Testis (tissue), 5 donors: ENCODE measurements at places on chromosomes 1 and 21.

- DNase-seq, result no peak
These were observed 26.5 kb downstream of the CD247 start for GRCh38 chr1:167491586-167492461.

DNA sequence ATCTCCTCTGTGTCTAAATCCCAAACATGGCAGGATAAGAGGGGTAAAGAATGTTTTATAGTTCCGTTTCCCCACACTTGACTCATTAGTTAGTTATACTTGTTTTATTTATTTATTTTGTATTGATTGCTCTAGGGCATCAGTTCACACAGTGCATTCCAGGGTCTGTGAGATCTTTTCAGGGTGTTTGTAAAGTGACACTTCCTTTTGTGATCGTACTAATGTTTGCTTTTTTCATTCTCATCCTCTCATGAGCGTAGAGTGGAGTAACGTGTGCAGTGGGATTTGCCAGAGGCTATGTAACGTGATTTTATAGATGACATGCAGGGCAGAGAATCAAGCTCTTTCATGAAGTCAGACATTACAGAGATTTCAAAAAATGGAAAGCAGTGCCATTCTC lies 103.2 kb downstream of the SCCPDH start:
- no peak for DNase-seq

DNA sequence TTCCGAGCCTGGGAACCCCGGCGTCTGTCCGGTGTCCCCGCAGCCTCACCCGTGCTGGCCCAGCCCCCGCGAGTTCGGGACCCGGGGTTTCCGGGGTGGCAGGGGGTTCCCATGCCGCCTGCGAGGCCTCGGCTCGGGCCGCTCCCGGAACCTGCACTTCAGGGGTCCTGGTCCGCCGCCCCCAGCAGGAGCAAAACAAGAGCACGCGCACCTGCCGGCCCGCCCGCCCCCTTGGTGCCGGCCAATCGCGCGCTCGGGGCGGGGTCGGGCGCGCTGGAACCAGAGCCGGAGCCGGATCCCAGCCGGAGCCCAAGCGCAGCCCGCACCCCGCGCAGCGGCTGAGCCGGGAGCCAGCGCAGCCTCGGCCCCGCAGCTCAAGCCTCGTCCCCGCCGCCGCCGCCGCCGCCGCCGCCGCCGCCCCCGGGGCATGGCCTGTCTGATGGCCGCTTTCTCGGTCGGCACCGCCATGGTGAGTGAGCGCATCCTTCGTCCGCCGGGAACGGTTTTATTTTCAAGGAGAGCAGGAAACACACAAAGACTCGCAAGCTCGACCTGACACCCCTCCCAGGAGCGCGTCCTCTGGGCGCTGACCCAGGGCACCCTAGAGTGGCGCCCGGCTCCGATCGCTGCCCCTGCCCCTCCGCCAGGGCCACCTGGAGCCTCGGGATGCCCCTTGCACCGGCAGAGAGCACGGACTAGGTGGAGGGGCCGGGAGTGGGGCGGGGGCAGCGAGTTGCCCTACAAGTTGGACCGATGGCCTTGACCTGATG lies at the start of gene ABCG1:
TSS of gene ABCG1 (plus strand) at position 305 of the 770 bp plus-strand sequence. CDS start at position 428, 123 bp downstream.
- DNase-seq, result peak; percentile 40

- no peak for DNase-seq
These were observed 67.1 kb upstream of the GCLM start for GRCh38 chr1:93976291-93976690.

DNA sequence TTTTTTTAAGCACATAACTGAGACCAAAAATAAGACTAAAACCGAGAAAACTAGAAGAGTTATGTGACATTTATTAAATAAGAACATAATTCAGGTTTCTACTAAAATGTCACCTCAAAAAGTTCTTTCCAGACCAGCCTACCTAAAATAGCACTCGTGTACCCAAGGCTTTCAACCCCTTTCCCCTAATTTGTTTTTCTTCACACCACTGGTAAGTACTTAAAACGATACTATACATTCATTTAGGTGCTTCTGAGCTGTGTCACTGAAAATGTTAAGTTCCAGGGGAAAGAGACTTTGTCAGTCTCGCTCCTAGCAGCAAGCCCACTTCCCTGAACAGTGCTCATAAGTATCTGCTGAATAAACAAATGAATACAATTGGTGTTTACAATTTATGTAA lies 6.8 kb downstream of the RRAGC start:
- DNase-seq, result no peak

- DNase-seq, result no peak
These were observed 2.6 kb downstream of the MTF2 start for GRCh38 chr1:93081716-93082115.

DNA sequence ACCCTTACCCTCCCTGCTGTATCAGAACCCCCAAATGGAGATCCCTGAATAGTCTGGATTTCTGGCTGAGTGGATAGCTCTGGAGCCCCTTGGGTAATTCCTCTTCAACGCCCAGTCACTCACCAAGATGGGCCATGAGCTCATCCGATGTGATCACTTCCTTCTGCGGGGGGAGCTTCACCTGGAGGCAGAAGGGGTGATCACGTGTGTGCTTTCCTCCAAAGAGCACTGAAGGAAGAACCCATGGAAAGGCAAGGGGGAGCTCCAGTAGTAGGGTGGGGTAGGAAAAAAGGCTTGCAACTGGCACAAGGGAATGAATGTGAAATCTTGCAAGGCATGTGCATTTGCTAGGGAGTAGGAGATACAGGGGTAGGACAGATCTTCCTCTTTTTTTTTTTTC lies 5.1 kb downstream of the MINDY1 start:
- peak; percentile 45 for DNase-seq

GRCh38 chr1:17434016-17434415 lies 5.5 kb downstream of the RCC2 start:
- no peak for DNase-seq

GRCh38 chr1:53511933-53512806 lies 53.0 kb downstream of the DMRTB1 start:
- no peak for DNase-seq

GRCh38 chr1:198915327-198916231 lies 276.7 kb downstream of the PTPRC start:
- no peak for DNase-seq

DNA sequence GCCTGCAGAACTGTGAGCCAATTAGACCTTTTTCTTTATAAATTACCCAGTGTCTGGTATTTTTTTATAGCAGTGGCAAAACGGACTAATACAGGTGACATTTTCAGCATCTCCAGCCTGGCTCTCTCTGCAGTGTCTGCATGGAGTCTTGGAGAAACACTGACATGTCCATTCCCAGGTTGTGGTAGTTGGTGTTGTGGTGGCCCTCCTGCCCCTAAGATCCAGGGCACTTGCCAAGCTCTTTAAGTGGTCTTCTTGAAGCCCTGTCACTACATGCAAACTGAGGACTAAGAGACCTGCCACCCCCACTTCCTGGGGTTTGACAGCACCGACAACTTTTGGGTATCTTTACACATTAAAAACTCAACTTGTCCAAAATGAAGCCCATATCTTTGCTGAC lies 419.4 kb downstream of the NPHP4 start:
- no peak for DNase-seq

DNA sequence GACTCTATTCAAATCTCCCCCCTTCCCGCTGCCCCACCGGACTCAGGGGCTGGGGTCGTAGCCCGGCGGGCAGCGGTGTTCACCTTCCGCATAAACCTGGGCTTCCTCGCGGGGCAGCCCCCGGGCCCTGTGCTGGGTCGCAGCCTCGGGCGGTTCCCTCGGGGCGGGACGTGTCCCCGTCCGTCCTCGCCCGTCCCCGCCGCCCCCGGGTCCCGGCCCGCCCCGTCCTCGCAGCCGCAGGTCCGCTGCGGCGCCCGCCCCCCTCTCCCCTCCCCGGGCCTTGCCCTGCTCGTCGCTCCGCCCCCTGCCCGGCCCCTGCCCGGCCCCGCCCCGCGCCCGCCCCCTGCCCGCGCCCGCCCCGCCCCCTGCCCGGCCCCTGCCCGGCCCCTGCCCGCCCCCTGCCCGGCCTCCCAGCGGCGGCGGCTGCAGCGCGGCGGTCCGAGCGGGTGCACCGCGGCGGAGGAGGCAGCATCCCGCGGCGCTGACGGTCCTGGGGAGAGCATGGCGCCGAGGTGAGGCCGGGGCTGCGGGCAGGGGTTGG lies at the start of gene COL18A1:
TSS of gene COL18A1 (plus strand) at position 436 of the 541 bp plus-strand sequence. CDS start at position 502, 66 bp downstream.
- DNase-seq, result peak; percentile 60

- DNase-seq, result peak; percentile 24
These were observed 67.9 kb downstream of the PHACTR4 start for GRCh38 chr1:28437264-28437923.

DNA sequence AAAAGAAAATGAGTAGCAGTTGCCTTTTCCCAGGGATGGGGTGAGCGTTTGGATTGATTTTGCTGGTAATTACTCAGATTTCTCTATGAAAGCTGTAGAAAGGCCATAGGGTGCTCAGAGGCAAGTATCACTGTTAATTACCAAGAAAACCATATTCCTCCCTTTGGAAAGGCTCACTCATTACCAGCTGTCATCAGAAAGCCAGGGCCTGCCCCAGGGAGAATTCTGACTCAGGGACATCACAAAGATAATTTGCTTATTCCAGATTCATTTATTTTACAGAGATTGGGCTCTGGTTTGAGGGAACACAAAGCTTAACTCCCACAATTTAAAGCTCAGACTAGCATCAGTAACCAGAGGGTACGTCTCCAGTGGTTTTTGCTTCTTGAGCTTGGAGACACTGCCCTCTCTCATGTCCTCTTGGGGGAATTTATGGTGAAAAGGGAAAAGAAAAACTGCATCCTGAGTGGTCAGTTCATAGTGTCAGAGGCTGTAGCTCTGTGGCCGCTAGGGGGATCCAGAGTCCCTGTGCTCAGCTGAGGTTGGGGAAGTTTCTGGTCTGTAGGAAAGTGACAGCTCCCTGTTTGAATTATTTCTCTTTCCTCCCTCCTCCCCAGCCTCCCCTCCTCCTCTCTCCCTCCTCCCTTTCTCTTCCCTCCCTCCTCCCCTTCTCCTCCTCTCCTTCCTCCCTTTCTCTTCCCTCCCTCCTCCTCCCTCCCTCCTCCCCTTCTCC lies 204.3 kb downstream of the KCNJ6 start:
- peak; percentile 80 for DNase-seq

DNA sequence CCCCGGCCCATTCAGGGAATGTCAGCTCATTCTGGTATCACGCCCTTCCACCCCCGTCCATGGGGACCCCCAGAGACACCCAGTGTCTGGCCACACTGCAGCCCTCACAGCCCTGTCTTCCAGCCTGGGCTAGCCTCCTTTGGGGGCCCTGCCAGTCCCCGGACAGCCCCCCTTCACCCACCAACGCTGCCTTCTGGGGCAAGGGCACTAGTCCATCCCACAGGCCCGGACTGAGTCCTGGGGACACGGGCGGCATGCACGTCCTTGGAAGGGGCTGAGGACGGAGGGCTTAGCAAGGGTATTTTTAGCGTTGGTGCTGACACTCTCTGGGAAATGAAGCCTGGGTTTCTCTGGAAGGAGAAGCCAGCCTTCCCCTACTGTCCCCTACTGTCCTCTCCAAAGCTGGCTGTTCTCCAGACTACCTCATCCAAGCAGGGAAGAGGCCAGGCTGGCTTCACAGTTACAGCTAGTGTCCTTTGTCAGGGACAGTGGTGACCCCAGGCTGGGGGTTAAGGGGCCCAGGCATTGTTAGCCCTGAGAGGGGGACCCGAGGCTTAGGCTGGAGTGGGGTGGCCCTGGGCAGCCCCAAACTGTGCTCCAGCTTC lies 39.5 kb downstream of the COQ8A start:
- no peak for DNase-seq

GRCh38 chr1:233707880-233708815 lies 94.2 kb downstream of the KCNK1 start:
- no peak for DNase-seq

- DNase-seq, result no peak
These were observed 119.8 kb downstream of the SIK1 start for GRCh38 chr21:43306911-43307676.

- no peak for DNase-seq
These were observed 18.9 kb upstream of the TMEM54 start for GRCh38 chr1:32919811-32920733.

DNA sequence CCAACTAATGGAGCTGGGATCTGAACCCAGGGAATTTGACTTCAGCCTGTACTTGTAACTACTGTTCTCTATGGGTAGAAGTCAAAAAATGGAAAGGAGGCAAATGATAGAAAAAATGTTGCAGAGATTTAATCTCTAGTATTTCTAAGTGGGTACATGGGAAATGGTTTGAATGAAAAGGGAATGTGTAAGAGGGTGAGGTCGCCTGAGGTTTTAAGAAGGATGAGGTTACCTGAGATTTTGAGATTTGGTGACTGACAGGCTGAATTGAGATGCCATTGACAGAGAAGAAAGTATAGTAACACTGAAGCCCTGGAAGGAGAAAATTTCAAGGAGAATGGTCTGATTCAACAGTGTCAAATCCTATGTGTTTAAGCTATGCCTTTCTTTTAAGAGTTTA lies 5.5 kb downstream of the CAMSAP2 start:
- DNase-seq, result no peak

DNA sequence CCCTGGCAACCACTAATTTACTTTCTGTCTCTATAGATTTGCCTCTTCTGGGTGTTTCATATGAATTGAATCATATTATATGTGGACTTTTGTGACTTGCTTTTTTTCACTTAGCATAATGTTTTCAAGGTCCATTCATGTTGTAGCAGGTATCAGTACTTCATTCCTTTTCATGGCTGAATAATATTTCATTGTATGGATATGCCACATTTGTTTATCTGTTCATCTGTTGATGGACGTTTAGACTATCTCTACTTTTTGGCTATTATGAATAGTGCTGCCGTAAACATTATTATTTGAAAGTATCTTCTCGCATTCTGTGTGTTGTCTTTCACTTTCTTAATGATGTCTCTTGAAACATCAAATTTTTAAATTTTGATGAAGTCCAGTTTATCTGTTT lies 32.8 kb upstream of the CD101 start:
- DNase-seq, result no peak

- no peak for DNase-seq
These were observed 1.7 kb upstream of the ARL8A start for GRCh38 chr1:202146279-202146678.

- DNase-seq, result no peak
These were observed 72.9 kb downstream of the SIK1 start for GRCh38 chr21:43354026-43354420.

DNA sequence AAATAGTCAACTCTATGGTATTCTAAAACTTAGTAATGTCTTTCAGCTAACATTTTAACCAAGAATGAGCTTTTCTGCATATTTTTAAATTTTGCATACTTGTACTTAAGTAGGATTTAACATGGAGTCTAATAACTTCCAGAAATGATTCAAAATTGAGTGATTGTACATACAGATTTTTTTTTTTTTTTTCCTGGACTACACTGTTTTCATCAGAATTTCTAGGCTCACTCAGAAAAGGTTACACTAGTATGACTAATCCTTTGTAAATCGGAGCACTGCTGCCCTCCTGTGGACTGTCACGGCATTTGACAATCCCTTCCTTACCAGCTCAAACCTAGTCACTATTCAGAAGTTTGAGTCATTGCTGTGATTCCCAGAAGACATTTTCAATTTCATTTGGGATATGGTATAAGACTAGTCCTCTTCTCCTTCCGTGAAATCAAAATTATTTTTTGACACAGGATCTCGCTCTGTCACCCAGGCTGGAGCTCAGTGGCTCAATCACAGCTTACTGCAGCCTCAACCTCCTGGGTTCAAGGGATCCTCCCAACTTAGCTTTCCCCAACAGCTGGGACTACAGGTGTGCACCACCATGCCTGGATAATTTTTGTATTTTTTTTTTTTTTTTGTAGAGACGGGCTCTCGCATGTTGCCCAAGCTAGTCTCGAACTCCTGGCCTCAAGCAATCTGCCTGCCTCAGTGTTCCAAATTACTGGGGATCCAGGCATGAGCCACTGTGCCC lies 45.5 kb downstream of the CD46 start:
- peak; percentile 91 for DNase-seq

- no peak for DNase-seq
These were observed 281.0 kb downstream of the PTPRC start for GRCh38 chr1:198919667-198920398.

GRCh38 chr1:92473781-92474495 lies 12.8 kb downstream of the GFI1 start:
- DNase-seq, result no peak

GRCh38 chr1:202804126-202804525 lies 4.1 kb downstream of the KDM5B start:
- no peak for DNase-seq
